ENCODE measurements at places on chromosomes 6 and 20.

GRCh38 chr6:138544501-138544900 lies 45.2 kb upstream of the NHSL1 start:
- peak; percentile 77 for DNase-seq

DNA sequence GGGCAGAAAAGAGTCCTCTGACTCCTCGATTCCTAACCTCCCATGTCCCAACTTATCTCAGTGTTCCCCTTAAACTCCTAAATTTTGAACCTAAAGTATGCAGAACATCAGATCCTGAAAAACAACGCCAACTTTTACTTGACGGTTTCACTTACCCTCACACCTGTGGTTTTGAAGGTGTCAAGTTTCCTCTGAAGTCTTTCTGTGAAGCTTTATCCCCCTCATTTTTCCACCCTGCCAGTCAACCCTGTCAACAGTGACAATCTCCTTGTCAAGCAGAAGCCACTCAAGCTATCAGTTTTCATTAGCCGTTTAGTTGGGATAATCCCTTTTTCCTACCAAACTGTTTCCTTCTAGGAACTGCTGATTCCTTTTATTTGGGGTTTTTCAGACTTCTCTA lies 245.4 kb upstream of the PREP start:
- DNase-seq = no peak

DNA sequence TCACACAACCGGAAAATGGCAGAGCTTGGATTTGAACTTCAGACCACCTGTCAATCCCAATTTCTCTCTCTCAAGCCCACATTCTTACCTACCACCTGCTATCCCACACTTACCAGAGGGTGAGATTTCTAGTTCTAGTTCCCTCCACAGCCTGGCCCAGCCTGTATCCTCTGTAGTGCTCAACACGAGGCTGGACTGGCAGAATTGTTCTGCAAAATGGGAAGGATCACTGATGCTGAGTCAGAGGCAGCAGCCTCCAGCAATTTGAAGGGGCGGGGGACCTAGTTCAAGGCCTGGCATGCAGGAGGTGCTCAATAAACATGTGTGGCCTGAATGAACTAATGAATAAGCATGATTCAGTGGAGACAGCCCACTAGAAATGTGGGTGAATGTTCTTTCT lies 53.6 kb upstream of the TTPAL start:
- DNase-seq = no peak

DNA sequence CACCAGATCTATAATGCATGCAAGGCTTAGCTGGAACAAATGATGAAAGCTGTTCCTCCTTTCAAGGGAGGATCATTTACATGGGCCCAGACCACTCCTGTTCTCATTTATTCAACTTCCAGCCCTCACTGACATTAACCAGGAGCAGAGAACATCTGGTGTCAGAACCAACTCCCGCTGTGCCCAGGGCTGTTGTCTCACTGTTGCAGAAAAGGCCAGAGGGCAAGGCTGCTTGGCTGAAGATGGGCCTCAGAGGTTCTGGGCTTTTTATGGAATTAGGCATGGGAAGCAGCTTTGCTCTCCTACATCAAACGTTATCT lies 164.2 kb downstream of the GMPR start:
- no peak for DNase-seq

GRCh38 chr6:148080315-148080714 lies 262.3 kb upstream of the SASH1 start:
- DNase-seq = no peak

DNA sequence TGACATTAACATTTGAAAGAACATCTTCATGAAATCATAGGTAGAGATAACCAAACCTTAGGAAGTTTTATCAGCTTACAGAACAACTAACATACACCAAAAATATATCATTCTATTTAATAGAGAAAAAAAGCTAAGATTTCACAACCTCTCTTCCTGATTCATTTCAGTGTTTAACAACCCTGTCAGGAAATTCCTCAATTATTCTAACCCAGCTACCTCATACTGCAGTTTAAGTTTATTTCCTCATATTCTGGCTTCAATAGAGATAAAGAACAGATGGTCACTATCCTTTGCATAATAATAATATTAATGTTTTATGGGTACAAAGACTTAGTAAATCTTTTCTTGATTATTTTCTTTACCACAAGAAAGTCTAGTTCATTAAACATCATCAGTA lies 112.9 kb upstream of the HSF2 start:
- DNase-seq = peak; percentile 1

- DNase-seq = no peak
Observed at GRCh38 chr20:48342822-48343513, 484.8 kb downstream of the PREX1 start.

Measured in fibroblast of upper back skin (primary cell).